HepG2 (cell line): ENCODE measurements at places on chromosomes 7 and 10. TPM values are rescaled to one million over a fixed set of nuclear protein-coding genes. Genes with fewer than 3 reads are reported as not detected.

SKAP2 gene
- polyA plus RNA-seq = 2.8 and 3.6 TPM in 2 replicates

MRC1 gene
- polyA plus RNA-seq = not detected in 2 replicates

AKR1E2 gene
- 0.10 TPM in 1 of 2 replicates, not detected in the other for polyA plus RNA-seq

CYP2C8 gene
- polyA plus RNA-seq = 0.13 and 0.15 TPM in 2 replicates

DNA sequence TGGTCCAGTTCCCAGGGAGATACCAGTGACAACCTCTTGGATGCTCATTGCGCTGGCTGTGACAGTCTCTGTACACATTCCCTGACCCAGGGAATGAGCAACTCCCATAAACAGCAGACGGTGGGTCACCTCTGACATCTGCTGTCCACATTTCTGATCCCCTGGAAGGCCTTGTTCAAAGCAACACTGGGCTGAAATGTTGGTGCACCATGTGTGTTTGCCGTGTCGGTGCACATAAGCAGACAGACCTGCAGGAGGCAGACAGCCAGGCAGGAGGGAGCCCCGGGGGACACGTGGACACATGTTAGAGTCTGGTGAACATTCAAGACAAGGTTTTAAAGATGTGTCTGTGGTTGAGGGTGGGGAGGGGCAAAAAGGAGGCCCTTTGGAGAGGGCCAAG, 254.9 kb downstream of the PLXNA4 start:
- peaks cover 38% of the 10 kb centered on the region; the same call in 2 of the 3 replicates for H3K27me3 ChIP-seq
- DNase-seq = no peak
- 0 out of 2 replicates have a peak, but pooled peaks cover 6% of the 10 kb centered on the region for H3K4me1 ChIP-seq
- no peak overlapping the region for H3K4me3 ChIP-seq
- H3K27ac ChIP-seq = no peak overlapping the region
- H3K36me3 ChIP-seq = no peaks in the 10 kb centered on the region

DNA sequence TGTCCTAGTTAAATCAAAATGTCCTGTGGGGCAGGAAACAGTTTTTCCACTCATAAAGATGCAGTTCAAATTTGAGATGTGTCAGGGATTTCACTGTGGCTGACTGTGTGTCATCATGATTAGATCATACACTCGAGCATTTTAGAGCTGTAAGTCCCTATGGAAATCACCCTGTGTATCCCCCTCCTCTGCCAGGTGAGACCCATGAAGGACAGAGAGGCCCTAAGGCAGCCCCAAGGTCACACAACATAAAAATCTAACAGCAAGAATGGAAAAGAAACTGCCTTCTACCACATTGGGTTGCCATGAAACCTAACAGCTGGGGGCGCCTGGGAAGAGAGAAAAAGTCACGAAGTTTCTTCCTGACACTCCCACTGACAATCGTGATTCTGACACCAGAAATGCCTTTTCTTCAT, 135.8 kb downstream of the KCNMA1 start:
- DNase-seq = no peak
- no peaks in the 10 kb centered on the region for H3K27me3 ChIP-seq
- H3K4me1 ChIP-seq = no peaks in the 10 kb centered on the region
- no peak overlapping the region for H3K4me3 ChIP-seq
- H3K27ac ChIP-seq = no peak overlapping the region
- H3K36me3 ChIP-seq = no peaks in the 10 kb centered on the region

DNA sequence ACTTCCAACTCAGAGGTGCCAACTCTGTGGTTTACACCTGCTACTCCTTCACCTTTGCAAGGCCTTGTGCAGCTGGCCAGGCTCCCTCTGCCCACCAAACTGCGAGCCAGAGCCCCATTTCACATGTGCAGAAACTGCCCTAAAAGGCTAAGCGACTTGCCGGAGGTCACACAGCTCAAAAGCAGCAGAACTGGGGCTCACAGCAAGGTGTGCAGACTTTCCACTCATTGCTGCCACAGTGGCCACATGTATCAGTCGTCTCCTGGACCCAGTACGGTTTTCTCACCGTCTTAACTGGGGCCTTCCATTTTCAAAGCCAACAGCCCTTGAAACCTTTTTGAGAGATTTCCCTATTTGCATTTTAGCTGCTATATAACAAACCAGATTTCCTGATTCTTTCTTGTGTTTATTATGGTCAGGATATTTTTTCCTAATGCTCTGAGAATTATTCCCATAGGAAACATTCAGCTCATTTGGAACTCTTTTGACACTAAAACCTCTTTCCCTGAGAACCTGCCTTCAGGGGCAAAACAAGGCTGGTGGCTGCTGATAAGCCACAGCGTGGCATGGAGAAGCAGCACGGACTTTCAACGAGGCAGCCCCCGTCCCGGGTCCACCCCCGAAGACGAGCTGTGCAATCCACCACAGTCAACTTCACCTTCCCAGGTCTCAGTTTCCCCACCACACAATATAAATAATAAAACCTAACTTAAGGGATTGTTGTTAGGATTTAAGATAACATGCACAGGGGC, 29.9 kb downstream of the SORBS1 start:
- 0 out of 2 replicates have a peak, but pooled peaks cover 1% of the 10 kb centered on the region for H3K36me3 ChIP-seq
- H3K27ac ChIP-seq = no peak overlapping the region
- no peak for DNase-seq
- H3K4me3 ChIP-seq = no peak overlapping the region
- H3K27me3 ChIP-seq = no peaks in the 10 kb centered on the region

- H3K36me3 ChIP-seq = no peaks in the 10 kb centered on the region
- peak; percentile 33 for DNase-seq
- H3K27me3 ChIP-seq = peaks cover 7% of the 10 kb centered on the region
- H3K4me3 ChIP-seq = no peak overlapping the region
- H3K4me1 ChIP-seq = no peaks in the 10 kb centered on the region
Measured at GRCh38 chr10:98028168-98028770, 2.2 kb downstream of the CRTAC1 start.

- peaks cover 4% of the 10 kb centered on the region for H3K36me3 ChIP-seq
- peak overlapping the region; percentile 94 for H3K27ac ChIP-seq
- no peaks in the 10 kb centered on the region for H3K27me3 ChIP-seq
- DNase-seq = peak; percentile 86
- peaks cover 87% of the 10 kb centered on the region for H3K4me1 ChIP-seq
Measured at GRCh38 chr7:100544967-100545359, 6.0 kb downstream of the AGFG2 start.

- no peaks in the 10 kb centered on the region for H3K27me3 ChIP-seq
- no peak overlapping the region for H3K4me3 ChIP-seq
- H3K27ac ChIP-seq = no peak overlapping the region
- DNase-seq = no peak
Measured at GRCh38 chr7:122743211-122743610, 40.5 kb upstream of the RNF148 start.

- H3K36me3 ChIP-seq = no peaks in the 10 kb centered on the region
- DNase-seq = no peak
- H3K27ac ChIP-seq = no peak overlapping the region
- H3K4me3 ChIP-seq = no peak overlapping the region
- H3K27me3 ChIP-seq = no peaks in the 10 kb centered on the region
Measured at GRCh38 chr10:20299034-20299736, 483.0 kb downstream of the PLXDC2 start.

GRCh38 chr7:85474234-85474633, 287.4 kb upstream of the SEMA3D start:
- no peak overlapping the region for H3K27ac ChIP-seq
- no peak for DNase-seq

DNA sequence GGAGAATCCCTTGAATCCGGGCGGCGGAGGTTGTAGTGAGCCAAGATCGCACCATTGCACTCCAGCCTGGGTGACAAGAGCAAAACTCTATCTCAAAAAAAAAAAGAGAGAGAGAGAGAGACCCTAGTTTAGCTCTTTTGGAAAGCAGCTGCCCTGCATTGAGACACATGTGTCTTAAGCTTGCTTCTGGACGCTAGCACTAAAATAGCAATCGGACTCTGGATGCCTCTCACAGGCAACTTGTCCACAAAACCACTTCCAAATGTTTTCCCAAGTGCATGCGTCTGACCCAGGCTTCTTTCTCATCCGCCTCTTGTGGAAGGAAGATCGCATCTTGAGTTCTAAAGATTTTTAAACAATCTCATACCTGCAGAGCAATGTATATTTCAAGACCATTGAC, 182.7 kb downstream of the CUX1 start:
- H3K36me3 ChIP-seq = no peaks in the 10 kb centered on the region; the same call in 1 of the 2 replicates
- no peak for DNase-seq
- H3K4me1 ChIP-seq = no peaks in the 10 kb centered on the region
- no peaks in the 10 kb centered on the region for H3K27me3 ChIP-seq

- DNase-seq = no peak
- no peaks in the 10 kb centered on the region for H3K36me3 ChIP-seq
- no peak overlapping the region for H3K27ac ChIP-seq
Measured at GRCh38 chr10:4109469-4109868, 324.5 kb upstream of the KLF6 start.

GRCh38 chr7:80837345-80837744, 81.5 kb downstream of the SEMA3C start:
- no peaks in the 10 kb centered on the region for H3K36me3 ChIP-seq
- H3K27ac ChIP-seq = no peak overlapping the region
- DNase-seq = no peak
- H3K4me1 ChIP-seq = no peaks in the 10 kb centered on the region
- no peak overlapping the region for H3K4me3 ChIP-seq
